ENCODE measurements at places on chromosomes 2 and 18.

DNA sequence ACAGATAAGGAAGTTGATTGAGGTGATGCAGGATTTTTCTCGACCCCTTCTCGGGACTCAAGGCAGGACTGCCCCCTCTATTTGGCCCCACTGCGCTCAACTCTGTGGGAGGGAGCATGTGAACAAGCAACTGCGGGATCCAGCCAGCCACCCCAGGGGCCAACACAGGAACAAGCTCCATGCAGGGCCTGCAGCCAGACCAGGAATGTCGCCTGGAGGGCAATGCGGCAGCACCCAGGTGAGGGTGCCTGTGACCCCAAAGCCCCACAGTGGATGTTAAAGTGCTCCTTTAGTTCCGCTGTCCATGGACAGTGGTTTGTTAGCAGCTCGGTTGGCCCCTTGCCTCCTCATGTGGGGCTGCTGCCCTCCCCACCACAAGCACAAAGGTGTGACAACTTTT lies 57.1 kb downstream of the HRH4 start:
- DNase-seq = no peak

GRCh38 chr2:66478731-66479316 lies 43.9 kb downstream of the MEIS1 start:
- DNase-seq = no peak

- no peak for DNase-seq
Observed at GRCh38 chr2:118830118-118830517, 17.3 kb downstream of the EN1 start.

GRCh38 chr2:241673797-241674725 lies 12.6 kb downstream of the DTYMK start:
- no peak for DNase-seq

DNA sequence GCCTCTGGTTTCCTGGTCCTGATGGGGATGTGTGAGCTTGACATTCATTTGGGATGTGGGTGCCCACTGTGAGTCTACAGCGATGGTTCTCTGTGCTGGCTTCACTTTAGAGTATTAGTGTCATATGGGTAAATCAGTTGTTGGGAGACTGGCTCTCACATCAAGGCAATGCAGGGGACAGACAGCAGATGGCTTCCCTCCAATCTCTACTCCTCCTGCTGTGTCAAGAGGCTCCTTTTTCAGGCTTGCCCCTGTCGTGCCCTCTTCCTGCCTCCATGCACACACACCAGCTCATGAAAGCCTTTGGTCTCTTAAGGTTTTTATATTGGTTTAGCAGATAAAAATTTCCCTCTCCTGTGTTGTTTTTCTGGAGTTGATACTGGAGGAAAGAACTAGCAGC lies 315.6 kb downstream of the RDH14 start:
- no peak for DNase-seq

- DNase-seq = no peak
Observed at GRCh38 chr2:133200684-133201421, 367.4 kb downstream of the NCKAP5 start.

- DNase-seq = no peak
Observed at GRCh38 chr2:50551018-50551726, 480.8 kb downstream of the NRXN1 start.

- no peak for DNase-seq
Observed at GRCh38 chr2:159243529-159243928, 43.0 kb downstream of the WDSUB1 start.

All from LNCaP clone FGC (cell line).